HFF-Myc (cell line): ENCODE measurements at places on chromosomes 12 and 14.

DNA sequence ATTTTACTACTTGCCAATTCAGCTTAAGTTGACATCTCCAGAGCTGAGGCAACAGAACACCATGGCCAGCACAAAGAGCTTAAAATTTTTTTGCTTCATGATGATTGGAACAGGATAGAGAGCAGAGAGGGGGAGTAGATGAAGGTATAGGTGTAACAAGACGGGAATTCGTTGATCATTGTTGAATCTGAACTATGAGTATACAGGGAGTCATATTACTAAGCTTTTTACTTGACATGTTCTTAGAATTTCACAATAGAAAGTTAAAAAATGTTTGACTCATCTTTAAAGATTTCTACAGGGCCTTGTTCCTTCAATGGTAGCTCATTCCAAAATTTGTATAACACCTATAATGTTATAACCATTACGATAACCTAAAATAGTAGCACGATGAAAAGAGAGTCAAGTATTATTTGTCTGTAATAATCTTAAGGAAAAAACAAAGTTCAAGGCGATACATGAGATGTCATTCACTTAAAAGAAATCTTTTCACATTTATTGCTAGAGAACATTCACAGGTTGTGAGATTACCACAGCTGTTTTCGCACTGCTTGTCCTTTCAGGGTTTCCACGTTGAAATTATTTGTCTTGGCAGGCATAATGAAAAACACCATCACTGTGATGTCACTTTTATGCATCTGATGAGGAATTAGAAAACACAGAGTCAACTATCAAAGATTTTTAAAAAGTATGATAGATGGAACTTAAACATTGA is 33.9 kb downstream of the SPX start:
- DNase-seq = no peak

DNA sequence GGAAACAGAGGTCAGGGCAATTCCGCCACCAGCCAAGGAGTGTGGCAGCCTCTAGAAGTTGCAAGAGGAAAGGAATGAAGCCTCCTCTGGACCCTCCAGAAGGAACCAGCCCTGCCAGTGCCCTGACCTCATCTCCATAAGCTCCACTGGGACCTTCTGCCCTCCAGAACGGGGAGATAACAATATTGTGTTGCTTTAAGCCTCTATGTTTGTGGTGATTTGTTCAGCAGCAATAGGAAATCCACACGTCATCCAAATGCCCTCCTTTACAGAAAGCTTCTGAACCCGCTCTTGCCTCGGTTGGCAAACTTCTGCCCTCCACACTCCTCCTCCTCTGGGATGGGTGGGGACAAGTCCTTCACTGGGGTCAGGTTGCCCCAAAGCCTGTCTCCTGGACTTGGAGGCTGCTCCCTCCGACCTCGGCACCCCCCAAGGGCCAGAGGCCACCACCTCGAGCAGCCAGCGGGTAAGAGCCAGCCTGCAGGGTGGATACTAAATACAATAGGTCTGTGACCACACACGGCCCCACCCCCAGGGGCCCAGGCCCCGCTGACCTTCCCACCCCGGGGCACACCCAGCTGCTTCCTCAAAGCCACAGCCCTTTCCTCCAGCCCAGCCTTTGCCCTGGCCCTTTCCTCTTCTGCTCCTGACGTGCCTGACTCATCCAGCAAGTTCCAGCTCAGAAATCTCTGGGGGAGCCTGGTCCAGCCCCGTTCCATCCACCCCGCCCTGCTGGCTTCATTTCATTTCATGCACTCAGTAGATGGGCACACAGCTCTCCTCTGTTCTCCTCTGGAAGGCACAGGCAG is 58.7 kb upstream of the NCOR2 start:
- no peak for DNase-seq

DNA sequence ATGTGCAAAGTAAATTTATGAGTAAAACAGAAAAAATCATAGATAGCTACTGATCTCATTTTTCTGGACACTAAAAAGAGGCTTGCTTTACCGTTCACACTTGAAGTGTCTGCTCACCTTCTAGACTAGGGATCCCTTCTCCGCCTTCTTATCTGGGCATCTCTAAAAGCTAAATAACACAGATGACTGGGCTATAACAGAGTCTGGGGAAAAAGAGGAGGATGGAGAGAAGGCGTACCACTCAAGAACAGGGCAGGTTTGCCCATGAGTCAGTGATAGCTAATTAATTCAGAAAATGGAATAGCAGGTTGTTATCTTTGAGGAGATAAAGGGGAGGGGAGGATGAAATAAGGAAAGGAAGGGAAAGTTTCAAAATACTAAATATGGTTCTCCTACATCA is 185.3 kb downstream of the MED13L start:
- DNase-seq = no peak

- DNase-seq = no peak
These were observed 45.0 kb downstream of the LRTM2 start for GRCh38 chr12:1865284-1865866.

GRCh38 chr12:60535363-60535762 is 939.5 kb downstream of the SLC16A7 start:
- DNase-seq = no peak

DNA sequence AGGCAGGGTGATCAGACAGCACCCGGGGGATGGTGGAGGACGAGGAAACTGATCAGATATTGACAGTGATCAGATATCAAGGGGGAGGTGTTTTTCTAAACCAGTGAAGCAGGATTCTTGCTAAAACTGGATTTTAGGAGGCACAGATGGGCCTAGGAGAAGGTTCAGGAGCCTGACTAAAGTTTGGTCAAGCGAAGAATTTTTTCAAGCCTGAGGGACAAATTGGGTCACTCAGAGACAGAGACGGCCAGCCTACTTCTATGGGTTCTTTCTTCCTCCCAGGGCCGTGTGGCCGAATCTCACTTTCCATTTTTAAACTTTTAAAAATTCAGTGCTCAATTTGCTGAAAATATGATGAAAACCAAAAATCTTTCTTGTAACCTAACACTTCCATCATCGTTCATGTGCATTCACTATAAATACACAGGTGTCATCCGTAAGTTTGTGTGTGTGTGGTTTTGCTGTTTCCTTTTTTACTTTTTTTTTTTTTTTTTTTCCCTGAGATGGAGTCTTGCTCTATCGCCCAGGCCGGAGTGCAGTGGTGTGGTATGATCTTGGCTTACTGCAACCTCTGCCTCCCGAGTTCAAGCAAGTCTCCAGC is 68.5 kb downstream of the RIN3 start:
- no peak for DNase-seq

GRCh38 chr14:104262515-104263514 is 124.4 kb downstream of the KIF26A start:
- no peak for DNase-seq

DNA sequence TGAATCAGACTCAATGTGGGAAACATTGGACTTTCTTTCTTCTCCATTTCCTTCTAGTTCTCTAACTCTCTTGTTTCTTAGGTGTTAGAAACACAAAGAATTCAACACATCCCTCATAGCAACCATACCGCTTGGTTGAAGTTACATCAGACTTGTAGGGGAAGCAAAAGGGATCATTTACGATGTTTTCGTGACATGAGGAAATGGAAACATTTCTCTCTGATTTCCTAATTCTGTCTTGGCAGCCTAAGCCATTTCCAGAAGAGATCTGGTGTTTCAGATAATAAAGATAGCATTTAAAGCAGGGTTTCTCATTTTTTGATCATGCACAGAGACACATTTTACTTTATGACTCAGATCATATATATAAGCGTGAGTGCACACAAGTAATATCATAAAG is 202.0 kb downstream of the TMEM132C start:
- DNase-seq = no peak

GRCh38 chr14:97329701-97330100 is 532.5 kb downstream of the VRK1 start:
- DNase-seq = no peak

- no peak for DNase-seq
These were observed 4.9 kb downstream of the PRICKLE1 start for GRCh38 chr12:42584651-42585111.
